ENCODE measurements at places on chromosomes 6 and 20.

DNA sequence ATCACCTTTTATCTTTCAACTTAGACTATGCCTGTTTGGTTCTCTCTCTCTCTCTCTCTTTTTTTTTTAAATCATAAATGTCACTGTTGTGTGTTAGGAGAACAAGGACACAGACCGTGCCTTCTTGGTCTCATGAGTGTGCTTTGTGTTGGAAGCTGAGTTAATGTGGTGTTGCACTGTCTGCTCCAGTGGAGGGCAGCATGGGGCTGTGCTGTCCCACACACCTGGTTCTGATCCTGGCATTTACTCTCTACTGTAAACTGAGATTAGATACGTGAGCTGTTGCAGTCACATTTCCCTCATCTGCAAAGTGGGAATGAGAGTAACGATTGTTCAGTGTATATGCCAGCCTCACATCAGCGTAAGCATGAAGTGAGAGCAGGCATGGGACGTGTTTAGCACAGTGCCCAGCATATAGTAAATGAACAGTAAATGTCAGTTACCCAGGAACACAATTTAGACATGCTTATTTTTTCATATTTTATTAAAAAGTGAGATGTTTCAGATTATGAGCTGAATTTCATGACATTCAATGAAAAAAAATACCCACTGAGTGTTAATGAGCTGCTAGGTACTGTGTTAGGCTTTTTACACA, 161.1 kb downstream of the FARS2 start:
- DNase-seq: no peak

GRCh38 chr6:104888066-104888465, 28.3 kb upstream of the HACE1 start:
- no peak for DNase-seq

- DNase-seq: no peak
Observed at GRCh38 chr6:22765015-22765414, 195.6 kb downstream of the HDGFL1 start.

DNA sequence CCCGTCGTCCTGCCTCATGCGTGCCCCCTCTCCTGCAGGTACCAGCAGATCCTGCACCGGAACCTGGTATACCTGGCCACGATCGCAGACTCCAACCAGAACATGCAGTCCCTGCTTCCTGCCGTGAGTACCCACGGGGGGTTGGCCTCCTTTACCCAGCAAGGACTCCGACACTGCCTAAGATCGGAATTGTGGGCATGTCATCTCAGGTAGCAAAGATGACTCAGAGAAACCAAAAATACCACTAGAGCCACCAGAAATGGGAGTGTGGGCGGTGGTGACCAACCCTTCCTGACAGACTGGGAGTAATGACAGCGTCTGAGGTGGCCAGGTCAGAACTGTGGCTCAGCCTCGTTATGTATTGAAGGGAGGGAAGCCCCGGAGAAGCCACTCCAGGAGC, 16.3 kb downstream of the SS18L1 start:
- peak; percentile 57 for DNase-seq

- DNase-seq: no peak
Observed at GRCh38 chr6:83592770-83593394, 80.5 kb downstream of the PRSS35 start.

DNA sequence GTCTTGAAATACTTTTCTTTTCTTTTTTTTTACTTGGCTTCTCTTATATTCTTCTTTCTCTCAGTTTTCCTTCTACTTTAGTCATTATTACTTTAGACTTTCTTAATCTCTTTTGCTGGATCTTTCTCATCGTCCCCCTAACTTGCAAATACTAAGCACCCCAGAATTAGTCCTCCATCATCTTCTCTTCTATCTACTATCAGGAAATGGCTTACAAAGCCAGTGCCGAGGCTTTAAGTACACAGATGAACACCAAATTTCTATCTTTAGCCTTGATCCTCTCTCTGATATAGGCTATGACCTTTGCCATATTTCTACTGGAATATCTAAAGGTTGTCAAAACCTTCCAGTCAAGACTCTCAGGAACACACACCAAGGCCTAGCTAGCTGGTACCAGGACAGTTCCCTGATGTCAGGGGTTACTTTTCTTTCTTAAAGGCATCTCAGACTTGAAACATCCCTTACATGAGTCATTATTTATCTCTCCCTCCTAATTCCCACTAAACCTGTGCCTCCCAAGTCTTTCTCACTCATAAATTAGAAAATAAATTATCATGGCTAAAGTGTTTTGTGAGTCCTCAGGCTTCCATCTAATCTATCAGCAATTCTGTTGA, 278.6 kb upstream of the TCF21 start:
- DNase-seq: no peak

DNA sequence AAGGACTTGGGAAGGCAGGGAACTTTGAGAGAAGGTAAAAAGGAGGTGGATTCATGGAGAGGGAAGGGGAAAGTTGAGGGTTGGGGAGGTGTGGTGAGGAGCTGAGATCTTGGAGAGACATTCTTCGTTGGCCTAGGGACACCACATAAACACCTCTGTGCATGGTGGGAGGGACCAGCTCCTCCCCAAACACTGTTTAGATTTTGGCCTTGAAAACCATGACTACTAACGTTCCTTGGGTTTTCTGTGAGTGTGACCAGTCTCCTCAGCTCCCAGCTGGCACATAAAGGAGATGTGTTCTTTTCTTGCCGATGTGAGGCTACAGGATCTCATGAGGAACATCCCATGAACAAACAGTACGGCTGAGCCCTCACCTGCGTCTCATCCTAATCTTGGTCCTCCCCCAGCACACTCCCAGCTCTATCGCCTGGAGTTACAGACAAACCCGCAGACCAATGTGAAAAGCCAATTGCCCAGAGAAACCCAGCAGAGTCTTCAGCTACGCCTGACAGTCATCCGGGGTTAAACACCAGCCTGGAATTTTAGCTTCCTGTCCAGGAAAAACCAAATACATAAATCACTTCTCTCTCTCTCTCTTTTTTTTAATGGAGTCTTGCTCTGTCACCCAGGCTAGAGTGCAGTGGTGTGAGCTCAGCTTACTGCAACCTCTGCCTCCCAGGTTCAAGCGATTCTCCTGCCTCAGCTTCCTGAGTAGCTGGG, 22.0 kb upstream of the DDR1 start:
- DNase-seq: no peak

DNA sequence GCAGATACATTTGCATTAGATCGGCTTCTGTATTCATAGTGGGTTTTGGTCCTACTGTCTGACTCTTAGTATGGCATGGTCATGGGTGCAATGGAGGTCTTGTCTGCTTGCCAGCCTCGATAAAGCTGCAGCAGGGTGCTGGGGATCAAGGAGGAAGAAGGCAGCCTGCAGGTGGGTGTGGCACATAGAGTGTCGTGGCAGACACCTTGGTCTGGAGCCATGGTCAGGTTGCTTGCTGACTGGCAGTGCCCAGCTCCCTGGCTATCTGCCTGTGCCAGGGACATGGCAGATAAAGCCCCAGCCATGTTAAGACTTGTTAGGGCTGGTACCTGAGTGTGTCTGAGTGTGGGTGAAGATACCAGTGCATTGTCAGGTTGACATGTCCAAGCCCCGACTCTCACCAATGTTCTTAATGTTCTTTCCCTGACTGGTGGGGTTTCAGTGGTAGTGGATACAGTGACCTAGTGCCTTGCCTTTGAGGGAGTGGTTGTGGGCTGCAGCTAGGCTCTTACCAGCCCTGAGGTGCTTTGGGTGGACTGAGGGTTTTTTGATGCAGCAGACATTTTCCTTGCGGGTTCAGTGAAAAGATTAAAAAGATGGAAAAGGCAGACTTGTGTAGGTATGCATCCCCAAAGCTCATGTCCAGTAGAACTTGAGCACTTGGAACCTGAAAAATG, 1.8 kb downstream of the FAM83D start:
- no peak for DNase-seq

DNA sequence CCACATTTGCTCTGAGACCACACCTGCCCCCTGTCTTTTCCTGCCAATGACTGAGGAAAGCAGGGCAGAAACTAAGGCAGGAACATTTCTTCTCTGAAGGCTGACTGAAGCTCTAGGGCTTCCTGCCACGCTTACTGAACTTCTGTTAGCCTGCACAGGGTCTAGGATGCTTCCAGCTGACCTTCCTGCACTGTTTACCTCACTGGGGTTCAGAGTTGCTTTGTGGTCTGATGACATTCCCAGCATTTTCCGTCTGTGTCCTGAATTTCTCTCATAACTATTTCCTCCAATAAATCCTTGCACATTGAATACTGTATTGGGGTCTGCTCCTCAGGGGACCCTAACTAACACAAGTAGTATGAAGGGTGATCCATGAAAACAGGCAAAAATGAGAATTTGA, 29.5 kb upstream of the HLA-A start:
- DNase-seq: no peak
